ENCODE measurements at places on chromosomes 12 and 14.
A peak's percentile ranks its signal among the peaks of the same experiment; 100 is the strongest.

DNA sequence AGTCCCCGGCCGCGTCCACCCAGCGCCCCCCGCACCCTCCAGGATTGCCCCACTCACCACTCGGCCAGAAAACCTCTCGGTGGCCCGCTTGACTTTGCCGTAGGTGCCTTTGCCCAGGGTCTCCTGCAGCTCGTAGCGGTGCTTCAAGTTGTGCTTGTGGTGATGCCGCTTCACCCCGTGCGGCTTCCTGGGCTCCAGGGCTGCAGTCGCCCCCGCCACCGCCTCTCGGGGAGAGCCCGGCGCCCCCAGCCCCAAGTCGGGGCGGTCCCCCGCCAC, 459 bp downstream of the NUAK1 start:
- DNase-seq, result peak; percentile 16

- DNase-seq, result no peak
These were observed 32.5 kb downstream of the PAWR start for GRCh38 chr12:79658221-79658620.

DNA sequence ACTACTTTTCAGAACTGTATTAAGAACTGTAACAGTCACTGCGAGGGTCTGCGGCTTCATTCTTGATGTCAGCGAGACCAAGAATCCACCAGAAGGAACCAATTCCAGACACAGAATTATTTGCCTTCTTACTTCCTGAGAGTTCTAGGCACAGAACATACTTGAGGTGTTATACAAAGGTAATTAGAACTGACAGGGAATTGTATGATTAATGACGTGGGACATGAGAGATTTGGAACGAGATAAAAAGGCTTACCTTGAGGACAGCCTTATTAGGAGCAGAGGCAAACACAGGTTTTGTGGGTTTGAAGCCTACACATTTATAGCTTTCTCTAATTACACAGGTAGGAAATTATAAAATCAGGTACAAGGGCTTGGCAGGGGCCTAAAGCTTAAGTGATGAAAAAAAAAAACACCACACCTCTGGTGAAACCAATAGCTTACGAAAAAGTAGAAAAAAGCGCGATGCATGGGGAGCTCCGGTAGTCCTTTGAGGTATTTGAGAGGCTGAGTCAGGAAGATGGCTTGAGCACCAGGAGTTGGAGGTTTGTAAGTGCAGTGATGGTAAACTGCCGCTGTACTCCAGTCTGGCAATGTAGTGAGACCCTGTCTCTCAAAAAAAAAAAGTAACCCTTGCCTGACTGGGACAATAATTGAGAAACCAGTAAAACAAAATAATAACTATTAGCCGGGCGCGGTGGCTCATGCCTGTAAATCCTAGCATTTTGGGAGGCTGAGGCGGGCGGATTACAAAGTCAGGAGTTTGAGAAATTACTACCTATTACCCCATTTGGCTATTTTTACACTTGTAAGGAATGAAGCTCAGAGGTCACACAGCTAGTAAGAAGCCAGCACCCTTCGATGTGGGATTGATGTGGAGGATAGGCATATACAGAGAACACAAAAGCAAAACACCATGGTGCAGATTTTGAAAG, 795 bp upstream of the ACOT2 start:
- no peak for DNase-seq

GRCh38 chr14:56118611-56119181, 485 bp downstream of the PELI2 start:
- no peak for DNase-seq

GRCh38 chr12:110244829-110245228, 36.2 kb upstream of the ATP2A2 start:
- DNase-seq, result no peak

- peak; percentile 93 for DNase-seq
These were observed 7.3 kb downstream of the AKT1 start for GRCh38 chr14:104788161-104788818.

GRCh38 chr12:110717037-110717436, 25.7 kb downstream of the PPP1CC start:
- DNase-seq, result no peak

- DNase-seq, result peak; percentile 92
These were observed 39.4 kb downstream of the NCOR2 start for GRCh38 chr12:124527861-124528561.

GRCh38 chr14:61177279-61178225, 103.6 kb downstream of the TMEM30B start:
- no peak for DNase-seq

DNA sequence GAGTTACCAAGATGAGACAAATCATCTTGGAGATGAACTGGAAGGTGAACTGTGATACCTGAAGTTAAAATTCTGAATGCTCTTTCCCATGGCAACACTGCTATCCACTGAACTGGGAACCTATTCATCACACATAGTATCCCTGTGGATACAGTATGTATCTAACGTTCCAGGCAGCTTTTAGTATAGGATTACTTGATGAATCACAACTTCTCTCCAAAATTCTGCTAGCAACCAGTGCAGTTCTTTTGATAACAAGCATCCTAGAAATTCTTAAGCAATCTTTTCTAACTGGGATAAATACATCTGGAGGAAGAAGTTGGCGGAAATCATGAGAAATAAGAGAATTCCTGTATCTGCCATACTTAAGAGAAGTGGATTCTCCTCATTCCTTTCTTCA, 66.4 kb downstream of the PAWR start:
- DNase-seq, result no peak

GRCh38 chr14:72545411-72546311, 348.2 kb downstream of the DPF3 start:
- peak; percentile 80 for DNase-seq

DNA sequence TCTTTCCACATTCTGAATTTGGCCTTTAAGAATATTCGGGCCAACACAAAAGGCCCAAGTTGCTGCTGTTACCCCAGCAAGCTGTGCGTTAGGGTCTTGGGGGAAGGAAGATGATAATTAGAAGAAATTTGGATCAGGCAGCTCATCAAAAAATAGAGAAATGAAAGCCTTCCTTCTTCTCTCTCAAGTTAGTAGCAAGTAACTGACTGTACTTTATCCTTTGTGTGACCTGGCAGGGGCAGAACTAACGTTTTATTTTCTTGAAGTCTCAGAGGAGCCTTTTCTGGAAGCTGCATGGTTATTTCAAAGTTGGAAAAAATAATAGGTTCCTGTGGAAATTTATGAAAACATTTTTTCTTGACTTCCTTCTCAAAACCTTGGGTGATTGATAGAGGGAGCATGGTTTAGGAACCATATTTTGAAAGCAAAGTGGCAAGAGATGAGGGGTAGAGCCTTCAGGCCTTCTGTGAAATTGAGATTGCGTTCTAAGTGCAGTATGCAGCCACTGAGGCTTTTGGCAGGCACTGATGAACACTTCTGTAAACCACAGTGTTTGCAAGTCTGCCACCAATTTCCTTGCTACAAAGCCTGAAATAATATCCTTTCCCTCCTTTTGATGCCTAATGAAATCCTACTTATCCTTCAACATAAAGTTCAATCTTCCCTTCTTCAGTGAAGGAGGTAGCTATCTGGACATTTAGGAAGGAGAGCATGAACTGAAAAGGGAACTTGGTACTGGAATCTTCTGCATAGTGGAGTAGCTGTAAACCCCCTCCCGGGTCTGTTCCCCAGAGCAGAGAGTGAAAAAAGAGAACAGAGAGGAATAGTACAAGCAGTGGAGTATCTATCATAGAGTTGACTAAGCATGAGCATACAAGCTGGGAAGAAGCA, 123.2 kb downstream of the FGD4 start:
- no peak for DNase-seq

DNA sequence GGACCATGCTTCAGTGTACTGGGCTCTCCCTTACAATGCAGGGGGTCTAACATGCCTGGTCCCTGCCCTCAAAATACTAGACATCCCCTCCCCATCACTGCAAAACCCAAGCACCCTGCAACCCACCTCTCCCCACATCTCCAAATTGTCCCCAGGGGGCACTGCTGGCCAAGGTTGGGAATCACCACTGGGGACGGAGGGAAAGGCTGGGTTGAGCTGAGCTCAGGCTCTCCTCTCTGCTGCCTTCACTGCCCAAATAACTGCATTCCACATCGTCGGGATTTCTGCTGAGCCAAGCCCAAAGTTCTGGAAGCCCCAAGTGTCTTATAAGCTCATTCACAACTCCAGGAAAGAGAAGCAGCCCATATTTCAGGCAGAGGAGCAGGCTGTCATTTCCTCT, 69.6 kb downstream of the NT5DC3 start:
- no peak for DNase-seq

DNA sequence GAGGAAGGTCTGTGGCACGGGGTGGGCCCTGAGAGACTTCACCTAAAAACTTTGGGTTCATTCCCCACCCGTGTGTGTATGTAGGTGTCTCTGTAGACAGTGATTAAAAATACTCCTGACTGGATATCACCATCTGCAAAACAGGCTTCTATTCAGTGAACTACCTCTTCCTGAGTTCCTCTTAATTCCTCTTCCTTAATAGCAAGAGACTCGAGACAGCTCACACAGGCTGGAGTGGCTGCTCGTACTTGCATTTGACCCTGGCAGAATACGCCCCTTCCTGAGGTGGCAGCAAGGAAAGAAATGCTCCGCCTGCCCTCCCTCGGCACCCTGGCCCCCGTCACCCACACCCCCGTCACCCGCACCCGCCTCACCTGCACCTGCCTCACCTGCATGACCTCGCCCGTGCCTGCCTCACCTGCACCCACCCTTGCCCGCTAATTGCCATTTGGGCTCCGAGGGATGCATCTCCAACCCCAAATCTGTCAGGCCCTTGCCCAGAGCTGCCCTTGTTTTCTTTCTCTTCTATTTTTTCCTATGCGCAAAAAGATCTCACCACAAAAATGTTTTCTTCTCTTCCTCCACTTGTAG, 90.0 kb downstream of the FBXL14 start:
- DNase-seq, result no peak

DNA sequence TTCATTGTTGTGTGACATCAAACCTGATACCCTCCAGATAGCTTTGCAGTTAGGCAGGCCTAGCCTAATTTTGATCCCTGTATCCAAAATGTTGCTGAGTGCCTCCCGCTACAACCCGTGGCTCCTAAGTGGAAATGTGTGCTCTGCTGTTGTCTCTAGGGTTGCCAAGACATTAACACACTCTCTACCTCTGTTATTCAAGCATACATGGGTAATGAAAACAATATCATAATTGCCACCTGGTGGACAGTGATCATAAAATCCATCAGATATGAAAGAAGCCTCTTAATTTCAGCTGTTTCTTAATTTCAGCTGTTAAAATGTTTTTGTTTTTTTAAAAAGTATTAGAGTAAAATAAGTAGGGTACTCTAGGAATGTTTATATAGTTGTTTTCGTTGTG, 93.5 kb downstream of the PLEKHA5 start:
- DNase-seq, result peak; percentile 19

DNA sequence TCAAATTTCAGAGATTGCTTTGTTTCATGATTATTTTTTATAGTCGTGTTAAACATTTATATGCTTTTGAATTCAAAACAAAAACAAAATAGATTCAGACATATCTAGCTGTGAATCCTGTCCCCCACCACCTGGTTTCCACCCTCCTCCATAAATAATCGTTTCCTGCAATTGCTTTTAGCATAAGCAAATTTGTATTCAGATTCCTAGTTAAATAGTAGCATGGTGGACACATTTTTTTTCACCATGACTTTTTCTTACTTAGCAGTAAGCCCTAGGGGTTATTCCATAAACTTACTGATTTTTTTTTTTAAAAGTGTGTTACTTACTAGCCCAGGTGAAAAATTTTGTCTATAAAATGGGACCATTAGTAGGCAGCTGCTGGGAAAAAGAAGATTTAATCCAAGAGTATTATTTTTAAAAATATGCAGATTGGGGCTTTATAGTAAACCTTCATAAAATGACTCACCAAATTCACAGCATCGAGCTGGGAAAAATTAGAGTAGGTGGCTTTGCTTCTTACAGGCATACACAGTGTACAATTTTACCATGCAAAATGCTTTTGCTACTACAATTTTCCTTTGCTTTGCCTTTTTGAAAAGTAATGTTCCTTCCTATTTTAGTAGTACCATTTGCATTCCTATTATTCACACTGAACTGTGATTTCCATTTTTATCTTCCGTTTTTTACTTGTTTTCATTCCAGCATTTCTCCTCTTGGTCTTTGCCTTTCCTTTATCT, 117.8 kb downstream of the BTG1 start:
- DNase-seq, result no peak

GRCh38 chr12:52539083-52539820, 13.7 kb downstream of the KRT71 start:
- DNase-seq, result peak; percentile 81

- DNase-seq, result peak; percentile 44
These were observed at the start of gene TTC9 for GRCh38 chr14:70641548-70642302. Gene TTC9 (plus strand): TSS chr14:70641916. CDS start chr14:70642130, 214 bp downstream.

- no peak for DNase-seq
These were observed 80.5 kb downstream of the FBXW8 start for GRCh38 chr12:116990971-116991966.

DNA sequence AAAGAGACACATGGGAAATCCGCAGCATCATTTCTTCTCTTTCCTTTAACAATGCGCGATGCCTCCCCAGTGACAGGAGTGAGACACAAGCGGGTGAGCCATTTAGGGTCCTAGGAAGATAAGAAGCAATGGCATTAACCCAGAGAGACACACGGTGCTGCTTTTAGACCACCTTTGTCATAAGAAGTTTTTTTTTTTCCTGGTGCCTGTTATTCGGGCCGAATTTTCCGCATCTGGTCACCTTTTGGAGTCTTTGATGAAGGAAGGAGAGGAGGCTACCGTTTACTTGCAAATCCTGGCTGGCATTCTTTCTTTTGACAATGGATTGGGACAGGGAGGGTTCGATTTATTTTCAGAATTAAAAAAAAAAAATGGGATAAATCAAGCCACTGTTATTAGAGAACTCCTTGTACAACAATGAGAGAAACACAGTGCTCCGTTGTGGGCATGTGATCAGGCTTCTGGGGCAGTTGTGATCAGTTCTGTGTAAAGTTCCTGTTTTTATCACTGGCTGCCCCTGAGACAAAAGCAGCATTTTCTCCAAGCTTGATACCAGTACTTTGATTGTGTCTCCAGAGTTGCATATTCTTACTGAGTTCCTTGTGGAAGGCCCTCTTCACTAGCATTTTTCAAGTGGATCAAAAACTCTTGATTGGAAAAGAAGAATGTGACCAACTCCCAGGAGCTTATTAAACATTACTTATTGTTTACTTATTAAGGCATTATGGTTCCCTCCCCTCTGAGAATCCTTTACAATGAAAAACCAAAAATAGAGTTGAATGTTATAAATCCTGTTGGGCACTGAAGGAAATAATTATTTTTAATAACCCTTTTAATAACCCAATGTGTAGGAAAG, 1.1 kb downstream of the DIP2B start:
- DNase-seq, result no peak

DNA sequence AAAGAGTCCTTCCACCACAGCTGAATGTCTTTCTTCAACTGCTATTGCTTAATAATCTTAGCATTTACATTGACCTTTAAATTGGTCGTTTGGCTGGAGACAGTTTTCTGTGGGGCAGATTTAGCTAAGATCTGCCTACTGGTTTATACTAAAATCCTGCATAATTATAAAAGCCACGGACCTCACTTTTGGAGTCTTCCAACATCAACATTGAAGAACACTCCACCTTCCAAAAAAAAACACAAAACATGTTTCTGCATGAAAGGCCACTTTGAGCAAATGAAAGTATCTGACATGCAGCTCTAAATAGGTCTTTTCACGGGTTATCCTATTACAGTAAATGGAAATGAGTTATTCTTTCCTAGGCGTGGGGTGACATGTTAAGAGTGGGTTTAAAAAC, 57.0 kb upstream of the KRR1 start:
- DNase-seq, result peak; percentile 28

Data from NCI-H2171 (cell line).